ENCODE measurements at places on chromosomes 13 and 19.

- peak; percentile 53 for DNase-seq
Observed at GRCh38 chr19:35843676-35844481, 8.4 kb downstream of the NPHS1 start.

DNA sequence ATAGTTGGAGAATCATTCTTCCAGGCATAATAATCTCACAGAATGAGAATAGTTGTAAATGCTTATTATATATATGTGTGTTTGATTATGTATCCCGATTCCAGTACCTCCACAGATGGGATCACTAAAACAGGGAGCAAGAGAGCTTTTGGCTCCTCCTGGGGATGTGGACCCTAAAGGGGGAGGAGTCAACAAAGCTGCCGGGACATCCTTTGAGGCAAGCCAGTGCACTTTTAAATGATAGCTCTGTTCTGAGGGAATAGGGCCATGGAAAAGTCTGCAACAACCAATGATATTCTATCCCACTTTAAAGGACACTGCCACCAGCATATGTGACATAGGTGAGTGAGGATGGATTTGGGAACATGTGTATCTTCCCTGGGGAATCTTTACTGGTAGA lies 40.8 kb downstream of the SLITRK5 start:
- DNase-seq: no peak

GRCh38 chr19:49335071-49335783 lies at the start of gene CD37:
TSS of gene CD37 (plus strand) at chr19:49335406. CDS start at chr19:49335541, 135 bp downstream.
- no peak for DNase-seq

DNA sequence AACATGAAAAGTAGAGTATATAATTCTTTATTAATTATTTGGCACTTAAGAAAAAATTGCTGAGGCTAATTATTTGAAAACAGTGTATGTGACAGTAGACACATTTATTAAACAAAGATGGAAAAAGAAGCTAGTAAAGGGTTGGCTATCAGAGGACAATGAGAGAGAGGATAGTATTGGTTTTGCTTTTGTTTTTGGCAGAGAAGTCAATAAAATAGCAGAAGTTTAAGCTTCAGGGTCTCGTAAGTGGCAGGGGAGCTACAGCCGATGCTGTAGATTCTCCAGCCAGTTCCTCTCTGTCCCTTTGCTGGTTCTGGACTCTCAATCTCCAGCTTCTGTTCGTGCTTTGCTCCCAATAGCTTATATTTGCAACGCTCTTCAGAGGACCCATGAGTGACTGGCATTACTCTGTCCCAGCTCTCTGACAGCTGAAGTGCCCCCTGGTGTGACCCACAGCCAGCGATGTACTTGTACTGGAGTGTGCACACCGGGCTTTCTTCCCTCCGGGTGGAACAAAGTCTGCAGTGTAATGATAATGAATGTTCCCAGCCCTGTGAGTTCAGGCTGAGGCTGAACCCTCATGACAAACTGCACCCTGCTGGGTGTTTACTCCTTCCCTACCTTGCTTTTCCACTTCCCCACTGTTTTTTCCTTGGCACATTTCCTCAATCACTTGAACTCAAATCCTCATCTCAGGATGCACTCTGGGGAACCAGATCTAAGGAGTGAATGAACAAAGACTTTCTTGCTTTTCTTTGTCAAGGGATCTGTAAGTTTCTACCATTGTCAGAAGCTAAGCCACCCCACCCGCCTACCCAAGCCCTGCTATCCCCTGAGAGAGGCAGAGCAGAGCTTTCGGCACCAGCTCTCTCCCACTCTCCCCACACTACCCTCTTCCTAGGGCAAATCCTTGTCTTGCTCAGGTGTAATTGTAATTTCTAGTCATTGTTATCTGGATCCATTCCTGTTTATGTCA lies 254.8 kb downstream of the LHFPL6 start:
- DNase-seq: no peak

DNA sequence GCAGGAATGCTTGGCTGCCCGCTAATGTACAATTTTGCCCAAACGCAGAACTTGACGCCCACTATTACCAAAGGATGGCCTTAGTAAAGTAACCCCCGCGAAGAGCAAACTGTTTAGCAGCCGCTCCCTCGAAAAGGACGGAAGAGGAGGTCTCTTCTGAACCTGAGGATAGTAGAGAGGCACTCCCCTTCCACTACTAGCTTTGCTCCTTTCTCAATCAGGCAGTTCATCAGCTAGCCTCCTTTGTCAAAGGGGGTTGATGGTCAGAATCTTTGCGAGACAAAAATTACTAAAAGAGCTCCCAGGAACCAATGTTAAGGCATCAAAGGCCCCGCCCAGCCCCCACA lies 534 bp downstream of the CAB39L start:
- DNase-seq: no peak

DNA sequence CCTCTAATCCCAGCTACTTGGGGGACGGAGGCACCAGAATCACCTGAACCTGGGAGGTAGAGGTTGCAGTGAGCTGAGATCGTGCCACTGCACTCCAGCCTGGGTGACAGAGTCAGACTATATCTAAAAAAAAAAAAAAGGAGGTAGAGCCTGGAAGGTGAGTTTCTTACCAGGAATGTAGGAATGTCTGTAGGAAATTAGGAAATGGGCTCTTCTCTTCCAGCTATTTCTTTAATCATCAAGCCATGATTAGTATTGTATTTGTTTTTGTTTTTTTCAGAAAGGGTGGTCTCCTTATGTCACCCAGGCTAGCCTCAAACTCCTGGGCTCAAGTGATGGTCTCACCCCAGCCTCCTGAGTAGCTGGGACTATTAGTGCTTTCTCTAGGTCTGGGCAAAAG lies 26.3 kb upstream of the SERP2 start:
- DNase-seq: no peak

Data from kidney (tissue), 22 donors.